ENCODE measurements at places on chromosomes 12 and 14.

GRCh38 chr14:50479041-50479440, 53.3 kb downstream of the MAP4K5 start:
- no peak for DNase-seq

GRCh38 chr12:2739832-2740641, 54.7 kb upstream of the FKBP4 start:
- DNase-seq: no peak

DNA sequence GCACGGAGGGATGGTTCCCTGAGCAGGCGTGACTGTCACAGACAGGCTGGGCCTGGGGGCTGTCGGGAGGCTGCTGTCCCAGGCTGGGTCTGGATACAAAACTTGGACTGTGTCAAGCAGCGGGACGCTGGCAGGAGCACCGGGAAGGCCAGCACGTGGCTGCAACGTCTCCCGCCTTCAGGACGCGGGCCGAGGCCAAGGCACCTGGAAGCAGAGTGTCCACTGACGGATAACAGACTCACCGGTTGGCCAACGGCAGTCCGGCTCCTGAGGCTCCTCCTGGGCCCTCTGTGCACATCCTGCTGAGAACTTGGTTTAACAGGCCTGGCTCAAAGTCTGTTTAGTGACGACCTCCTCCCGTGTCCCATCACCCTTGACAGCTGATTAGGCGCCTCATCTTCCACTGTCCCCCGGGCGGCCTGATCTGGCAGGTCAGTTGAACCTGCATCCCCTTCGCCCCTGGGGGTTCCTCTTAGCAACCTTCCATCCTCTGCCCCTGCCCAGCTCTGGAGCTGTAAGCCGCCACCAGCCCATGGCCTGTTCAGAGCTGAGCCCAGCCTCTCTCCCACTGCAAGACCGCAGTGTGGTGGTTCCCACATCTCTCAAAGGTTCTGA, 2.5 kb downstream of the XRCC3 start:
- no peak for DNase-seq

GRCh38 chr12:6222078-6222654, 22.0 kb downstream of the CD9 start:
- DNase-seq: no peak

- DNase-seq: no peak
Measured at GRCh38 chr12:89067421-89068187, 284.7 kb downstream of the DUSP6 start.

DNA sequence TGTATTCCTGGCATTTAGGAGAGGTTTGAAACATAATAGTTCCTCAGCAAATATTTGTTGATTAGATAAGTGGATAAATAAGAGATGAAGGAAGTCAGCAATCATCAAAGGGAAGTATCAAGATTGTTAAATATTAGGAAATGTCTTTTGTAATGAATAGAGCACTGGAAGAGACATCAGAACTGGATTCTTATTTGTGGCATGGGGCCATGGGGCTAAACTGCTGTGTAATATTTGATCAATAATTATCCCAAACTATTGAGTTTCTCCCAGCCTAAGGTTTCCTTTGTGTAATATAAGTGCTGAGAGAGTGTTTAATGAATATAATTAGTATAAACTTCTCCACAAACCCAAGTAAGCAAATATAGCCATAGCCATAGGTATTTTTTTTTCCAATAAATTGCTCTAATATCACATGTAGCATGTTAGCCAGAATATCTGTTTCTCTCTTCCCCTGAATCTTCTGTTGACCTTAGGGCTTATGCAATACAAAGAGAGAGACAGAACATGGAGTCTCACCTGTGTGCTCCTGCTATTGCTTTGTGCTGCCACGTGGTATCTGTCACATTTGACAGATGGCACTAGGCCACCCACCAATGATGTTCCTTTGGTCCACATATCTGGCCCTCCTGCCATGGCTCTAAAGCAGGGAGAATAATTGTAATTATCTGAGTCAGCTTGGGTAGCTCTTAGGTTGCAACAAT, 658.7 kb downstream of the SOX5 start:
- no peak for DNase-seq

- no peak for DNase-seq
Measured at GRCh38 chr12:120851444-120851843, 52.7 kb downstream of the SPPL3 start.

DNA sequence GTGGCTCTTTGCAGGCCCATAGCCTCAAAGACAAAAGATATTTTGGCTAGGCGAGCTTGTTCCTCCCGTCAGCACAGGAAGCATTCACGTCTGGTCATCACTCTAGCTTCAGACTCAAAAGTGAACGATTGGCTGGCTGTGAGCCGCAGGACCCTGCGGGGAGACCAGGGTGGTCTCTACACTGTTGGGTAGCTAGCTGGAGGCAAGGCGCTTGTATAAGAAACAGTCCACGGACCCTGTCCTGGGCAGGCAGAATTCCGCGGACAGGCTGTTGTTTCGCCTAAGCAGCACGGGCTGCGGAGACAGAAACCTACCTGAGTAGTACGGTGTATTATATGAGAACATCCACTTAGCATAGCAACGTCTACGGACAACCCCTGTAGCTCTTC, 29.6 kb downstream of the WBP11 start:
- no peak for DNase-seq

DNA sequence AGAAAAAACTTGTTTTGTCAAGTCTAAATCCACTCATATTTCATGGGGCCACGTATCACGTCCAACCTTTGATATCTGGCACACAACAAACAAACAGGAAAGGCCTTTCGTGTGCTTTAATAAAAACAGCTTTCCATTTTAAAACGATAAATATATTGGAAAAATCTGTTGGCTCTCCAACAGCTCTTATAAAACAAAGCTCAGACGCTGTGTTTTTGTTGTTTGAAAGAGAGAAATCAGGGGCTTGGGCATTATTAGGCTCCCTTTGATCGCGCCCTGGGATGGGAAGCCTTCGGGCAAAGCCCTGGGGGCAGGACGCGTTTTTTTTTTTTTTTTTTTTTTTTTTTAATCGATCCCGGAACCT, 429 bp upstream of the PLEKHA5 start:
- no peak for DNase-seq

DNA sequence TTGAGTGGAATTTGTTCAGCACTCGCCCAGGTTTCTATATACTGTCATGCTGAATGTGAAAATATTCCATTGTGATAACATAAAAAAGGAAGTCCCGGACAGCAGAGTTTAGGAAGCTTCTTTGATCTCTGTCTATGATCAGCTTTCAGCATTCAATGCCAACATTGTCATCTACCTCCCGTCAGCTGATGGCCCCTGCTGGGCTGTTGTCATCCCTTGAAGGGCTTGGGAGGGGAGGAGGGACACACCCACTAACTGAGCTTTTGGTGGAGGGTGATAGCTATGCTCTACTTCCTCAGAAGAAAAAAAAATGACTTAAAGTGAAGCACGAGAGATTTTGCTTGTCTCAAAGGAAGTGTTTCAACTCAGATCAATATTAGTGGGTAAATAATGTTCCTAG, 4.7 kb upstream of the KRT77 start:
- DNase-seq: no peak

GRCh38 chr12:143964-144649, 69.8 kb downstream of the SLC6A12 start:
- no peak for DNase-seq

DNA sequence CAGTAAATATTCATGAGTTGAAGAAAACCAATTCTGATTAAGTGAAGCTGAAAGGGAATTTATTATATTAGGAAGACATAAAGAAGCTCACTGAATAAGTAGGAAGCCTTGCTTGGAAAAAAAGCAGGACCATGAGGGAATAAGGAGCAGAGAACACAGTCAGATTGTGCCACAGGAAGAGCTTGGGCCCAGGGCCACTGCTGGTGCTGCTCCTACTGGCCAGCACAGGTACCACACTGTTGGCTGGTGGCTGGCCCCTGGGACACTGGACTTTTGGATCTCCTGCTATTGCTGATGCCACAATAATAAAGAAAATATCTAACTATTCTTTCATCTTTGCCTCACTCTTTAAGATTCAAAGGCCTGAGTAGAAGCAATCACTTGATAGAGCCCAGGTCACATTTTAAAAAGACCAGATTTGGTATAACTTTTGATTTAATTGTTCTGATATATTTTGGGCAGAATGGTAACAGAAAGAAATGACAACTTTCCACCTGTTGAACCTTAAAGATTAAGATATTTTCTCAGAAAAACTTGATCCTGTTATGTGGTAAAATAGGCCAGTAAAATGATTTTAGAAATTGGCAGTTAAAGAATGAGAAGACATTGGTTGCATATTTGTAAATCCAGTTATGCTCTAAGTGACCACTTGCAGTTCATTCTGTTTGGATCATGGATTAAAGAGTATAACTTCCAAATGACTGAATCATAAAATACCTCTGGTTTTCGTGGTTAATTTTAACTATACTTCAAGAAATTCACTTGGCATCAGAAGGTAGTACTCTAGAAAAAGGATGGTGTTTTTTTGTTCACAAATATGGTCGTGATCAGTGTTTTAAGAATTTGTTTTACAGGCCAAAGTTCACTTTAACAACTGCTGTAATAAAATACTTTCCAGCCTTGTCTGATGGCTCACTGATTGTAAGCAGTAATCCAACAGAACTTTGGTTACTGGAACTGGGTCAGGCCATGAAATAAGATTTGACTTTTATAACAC, 68.3 kb downstream of the DERA start:
- DNase-seq: no peak

DNA sequence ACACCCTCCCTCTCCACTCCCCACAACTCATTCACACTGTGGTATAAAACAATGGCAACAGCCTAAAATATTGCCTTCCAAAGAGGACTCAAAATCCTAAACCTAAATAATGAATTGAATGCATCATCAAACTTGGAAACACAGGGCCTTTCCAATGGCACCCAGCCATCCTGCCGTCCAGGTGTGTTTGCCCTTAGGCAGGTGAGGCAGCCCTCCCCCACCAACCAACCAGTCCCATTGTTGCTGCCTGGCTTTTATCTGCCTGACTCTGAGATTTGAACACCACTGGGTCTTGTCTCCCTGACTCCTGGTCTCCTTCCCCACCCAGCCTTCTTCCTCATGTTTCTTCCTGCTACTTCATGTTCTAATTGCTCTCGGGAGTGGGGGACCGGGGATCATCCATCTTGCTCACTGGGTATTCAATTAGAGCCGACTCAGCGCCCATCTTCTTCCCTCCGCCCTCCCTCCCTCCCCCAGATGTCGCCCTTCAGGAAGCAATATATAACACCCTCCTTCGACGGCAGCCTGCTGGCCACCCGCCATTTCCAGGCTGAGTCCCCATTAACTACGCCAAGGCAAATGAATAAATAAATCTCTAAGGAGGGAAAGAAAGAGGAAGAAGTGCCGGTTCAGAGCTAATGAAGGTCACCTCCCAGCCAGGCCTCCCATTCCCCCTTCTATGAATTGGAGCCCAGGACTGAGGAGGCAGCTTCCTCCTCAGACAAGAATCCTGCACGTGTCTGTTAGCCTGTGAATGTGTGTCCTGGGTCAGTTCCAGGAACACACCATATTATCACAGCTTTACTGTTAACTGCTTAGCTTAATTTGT, 36.3 kb upstream of the NTF3 start:
- no peak for DNase-seq

DNA sequence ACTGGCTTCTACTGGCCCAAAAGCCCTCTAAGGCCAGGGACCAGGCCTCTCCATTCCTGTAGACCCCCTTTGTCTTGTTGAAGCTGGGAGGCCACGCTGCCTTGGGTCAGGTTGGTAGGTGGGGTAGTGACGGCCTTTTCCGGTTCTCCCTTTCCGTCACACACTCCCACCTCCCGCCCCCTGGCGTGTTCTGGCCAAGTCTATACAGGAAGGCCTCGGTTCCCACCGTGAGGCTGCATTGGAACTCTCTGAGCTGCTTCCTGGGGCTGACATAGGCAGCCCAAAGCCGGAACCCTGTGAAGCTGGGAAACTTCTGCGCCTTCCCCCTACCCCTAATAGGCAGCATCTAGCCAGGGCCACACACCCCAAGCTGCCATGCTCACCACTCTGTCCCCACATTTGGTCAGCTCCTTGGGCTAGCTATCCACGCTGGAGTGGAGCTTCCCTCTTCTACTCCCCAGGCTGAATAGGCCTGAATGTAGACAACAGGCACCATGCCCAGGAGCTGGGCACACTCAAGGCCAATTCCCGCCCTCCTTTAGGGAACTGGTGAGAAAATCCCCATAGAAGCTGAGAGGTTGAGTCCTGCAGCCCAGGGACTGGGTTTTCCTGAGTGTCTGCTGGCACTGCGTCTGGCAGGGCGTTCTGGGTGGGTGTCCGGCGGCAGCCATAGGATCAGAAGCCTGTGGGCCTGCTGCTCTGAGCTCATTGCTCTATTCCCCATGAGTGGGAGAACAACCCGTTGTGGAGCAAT, 35.7 kb downstream of the RIN3 start:
- DNase-seq: no peak

DNA sequence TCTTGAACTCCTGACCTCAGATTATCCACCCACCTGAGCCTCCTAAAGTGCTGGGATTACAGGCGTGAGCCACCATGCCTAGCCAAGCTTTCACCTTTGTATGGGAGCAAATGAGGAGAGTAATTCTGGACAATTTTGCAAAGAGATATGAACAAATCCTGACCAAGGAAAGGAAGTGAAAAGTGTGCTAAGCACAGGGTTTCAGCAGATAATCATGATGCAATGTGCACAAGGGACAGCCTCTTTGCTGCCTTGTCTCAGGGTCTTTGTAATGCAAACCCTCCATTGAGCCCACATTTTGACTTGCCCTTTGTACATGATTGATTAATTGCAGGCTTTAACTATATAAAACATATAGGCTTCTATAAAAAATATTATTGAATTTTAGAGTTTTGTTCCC, 9.2 kb upstream of the PYGL start:
- no peak for DNase-seq

DNA sequence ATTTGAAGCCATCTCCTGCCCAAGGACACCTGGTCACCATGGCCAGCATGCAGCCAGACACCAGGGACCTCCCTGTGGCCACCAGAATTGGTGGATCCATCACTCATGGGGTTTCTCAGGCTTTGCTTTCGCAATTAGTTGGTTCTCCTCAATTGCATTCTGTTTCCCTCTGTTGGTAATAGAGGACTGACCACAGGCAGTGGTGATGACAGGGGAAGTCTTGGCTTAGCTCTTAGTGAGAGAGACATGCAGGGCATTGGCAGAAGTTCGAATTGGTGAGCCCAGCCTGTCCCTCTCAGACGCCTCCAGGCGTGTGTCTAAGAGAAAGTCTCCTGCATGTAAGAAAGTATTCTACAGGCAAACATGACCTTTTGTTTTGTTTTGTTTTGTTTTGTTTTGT, 21.3 kb downstream of the HCAR2 start:
- no peak for DNase-seq

- no peak for DNase-seq
Measured at GRCh38 chr12:96670334-96670899, 181.0 kb downstream of the CFAP54 start.

- DNase-seq: no peak
Measured at GRCh38 chr14:55136885-55137786, 8.1 kb downstream of the LGALS3 start.

- DNase-seq: no peak
Measured at GRCh38 chr12:89098441-89099112, 253.7 kb downstream of the DUSP6 start.

Data from CD4-positive, alpha-beta T cell treated with Interleukin-10 for 1 hour (primary cell).